Cortex of kidney (tissue), 1 donor: ENCODE measurements at places on chromosomes 11 and 22.

GRCh38 chr11:77467233-77467632 lies 6.7 kb downstream of the PAK1 start:
- no peak for DNase-seq

- DNase-seq = no peak
These were observed 20.0 kb downstream of the TREH start for GRCh38 chr11:118659314-118659952.

DNA sequence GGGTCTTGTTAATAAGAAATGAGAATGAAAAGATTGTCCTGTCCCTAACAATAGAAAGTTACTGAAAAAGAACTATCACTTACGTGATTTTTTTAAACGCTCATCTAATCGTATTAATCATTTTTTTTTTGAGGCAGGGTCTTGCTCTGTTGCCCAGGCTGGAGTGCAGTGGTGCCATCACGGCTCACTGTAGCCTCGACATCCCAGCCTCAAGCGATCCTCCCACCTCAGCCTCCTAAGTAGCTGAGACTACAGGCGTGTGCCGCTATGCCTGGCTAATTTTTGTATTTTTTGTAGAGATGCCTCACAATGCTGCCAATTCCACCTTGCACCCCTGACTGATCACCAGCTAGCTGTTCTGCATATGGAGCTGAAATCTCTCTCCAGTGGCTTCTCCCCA lies 15.7 kb downstream of the PDGFB start:
- no peak for DNase-seq

- no peak for DNase-seq
These were observed 13.9 kb downstream of the RTN4RL2 start for GRCh38 chr11:57474017-57474802.

- DNase-seq = no peak
These were observed 35.6 kb downstream of the ETS1 start for GRCh38 chr11:128551611-128552335.

- DNase-seq = no peak
These were observed 122.5 kb upstream of the ZC3H12C start for GRCh38 chr11:109970516-109971183.

GRCh38 chr11:69936771-69937170 lies 117.6 kb upstream of the FGF3 start:
- no peak for DNase-seq

DNA sequence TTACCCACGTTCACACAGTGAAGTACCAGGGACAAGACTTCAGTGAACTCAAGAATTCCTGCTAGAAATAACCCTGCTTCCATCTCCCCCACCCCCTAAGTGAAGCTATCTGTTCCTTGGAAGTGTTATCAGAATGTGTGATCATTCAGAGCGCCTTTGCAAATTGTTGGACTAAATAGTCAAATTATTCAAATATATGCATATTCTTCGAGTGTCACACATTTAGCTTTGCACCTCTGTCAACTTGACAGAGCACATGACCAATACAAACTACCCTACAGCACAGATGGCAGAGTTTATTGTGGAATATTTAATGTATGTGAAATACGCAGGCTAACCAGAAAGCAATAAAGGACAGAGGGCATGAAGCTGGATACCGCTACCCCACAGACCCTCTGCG lies 2.6 kb upstream of the BDNF start:
- DNase-seq = no peak

DNA sequence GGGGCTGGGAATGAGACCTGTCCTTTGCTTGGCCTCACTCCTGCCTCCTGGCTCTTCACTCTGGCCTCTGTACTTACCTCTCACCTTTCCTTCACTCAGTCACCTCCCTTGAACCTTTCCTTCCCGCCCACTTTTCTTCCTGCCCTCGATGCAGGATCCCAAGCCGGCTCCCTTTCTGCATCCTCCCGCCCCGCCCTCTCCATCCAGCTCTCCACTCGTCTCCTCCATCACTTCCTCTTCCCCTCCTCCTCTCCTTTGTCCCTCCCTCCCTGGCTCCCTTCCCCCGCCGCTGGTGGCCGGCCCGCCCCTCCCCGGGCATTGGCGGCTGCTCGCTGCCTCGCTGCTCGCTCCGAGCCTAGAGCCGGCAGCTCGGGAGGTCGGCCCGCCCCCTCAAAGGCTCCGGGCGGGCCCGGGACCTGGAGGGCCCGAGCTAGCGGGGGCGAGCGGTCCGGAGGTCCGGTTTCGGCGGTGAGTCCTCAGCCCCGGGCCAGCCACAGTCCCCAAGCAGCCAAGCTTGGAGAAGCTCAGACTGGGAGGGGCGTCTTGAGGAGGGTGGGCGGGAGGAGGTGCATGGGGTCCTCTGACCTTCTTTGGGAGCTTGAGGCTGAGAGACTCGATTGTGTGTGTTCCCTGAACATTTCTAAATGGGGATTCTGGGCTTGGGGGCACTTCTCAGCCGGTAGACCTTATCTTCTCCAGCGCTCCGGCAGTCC lies 13.8 kb downstream of the PHLDB1 start:
- DNase-seq = no peak

DNA sequence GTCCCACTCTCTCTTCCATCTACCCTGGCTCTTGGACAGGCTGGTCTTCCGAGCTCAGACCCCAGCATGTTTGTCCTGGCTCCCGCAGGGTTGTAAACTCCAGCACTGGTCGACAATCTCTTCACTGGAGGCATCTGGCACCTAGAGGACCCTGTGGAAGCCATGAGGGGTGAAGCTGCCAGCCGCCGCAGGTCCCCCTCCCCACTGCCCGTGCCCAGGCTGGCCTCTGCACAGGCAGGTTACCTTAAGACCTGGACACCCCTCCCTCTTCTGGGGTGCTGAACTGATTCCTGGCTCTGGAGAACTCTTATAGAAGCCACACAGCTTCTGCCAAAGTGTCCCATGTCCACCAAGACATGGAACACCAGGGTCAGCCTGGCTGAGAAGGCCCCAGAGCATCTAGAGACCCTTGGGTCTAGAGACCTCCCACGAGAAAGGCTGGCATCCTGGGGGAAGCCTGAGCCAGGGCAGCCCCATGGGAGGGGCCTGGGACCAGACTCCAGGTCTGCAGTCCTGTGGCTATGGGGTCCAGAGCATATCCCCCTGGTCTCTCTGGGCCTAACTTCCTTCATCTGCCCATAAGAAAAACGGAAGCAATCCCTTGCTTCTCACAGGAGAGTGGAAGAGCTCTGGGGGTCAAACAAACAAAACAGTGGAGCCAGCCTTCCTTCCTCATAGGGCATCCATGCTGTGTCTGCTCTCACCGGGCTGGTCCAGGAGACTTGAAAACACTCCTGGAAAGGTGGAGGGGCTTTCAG lies 30.6 kb downstream of the LMO1 start:
- no peak for DNase-seq

GRCh38 chr11:38543986-38544385 lies 1946.0 kb upstream of the RAG2 start:
- DNase-seq = no peak

DNA sequence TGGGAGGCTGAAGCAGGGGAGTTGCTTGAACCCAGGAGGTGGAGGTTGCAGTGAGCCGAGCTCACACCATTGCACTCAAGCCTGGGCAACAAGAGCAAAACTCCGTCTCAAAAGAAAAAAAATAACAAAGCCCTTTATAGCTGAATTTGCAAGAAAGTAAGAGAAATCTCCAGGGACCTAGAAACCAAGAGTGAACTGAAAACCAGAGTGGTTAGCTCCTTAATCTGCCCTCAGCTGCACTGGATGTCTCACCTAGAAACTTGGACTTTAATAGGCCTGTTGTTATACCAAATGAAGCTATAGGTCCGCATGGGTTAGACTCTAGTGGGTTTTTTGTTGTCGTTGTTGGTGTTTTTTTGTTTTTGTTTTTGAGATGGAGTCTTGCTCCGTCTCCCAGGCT lies 4.1 kb downstream of the NEU3 start:
- DNase-seq = no peak

DNA sequence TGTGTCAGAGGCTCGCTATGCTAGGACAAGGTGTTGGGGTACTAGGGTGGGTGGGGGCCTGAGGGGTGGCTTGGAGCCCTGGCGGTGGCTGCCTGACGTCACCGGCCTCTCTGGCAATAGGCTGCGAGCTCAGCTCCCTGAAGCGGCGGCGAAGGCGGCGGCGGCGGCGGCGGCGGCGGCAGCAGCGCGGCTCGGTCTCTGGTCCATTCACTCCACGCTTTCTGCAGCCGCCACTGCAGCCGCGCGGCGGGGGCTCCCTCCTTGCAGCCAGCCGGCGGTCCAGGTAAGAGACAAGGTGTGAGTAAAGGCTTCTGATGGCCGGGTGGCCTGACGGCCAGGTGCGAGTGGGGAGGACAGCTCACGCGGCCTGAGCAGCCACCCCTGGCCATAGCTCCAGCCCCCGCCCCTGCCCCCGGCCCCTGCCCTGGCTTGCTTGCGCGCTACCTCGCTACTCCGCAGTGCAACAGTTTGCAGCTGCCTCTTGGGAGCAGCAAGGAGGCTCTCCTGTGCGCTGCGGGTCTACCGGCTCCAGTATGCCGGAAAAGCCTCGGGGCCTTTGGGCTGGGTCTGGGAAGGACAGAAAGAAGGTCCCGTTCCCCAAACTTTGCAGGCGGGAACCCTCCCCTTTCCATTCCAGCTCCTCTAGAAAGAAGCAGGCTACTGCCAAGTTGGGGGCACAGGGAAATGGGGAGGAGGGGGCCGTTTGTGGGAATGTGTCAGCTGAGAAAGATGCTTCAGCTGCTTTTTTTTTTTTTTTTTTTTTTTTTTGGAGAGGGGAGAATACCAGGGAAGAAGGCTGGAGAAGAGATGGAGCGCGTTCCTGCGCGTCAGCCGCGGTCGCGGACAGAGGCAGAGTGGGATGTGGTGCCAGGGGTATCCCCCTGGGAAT lies at the start of gene C11orf87:
C11orf87 (plus strand) TSS at position 210 of the 889 bp plus-strand sequence. CDS start 1,444 bp downstream, outside the sequence.
- no peak for DNase-seq

- DNase-seq = no peak
These were observed 590.2 kb upstream of the B3GAT1 start for GRCh38 chr11:135002236-135002635.

DNA sequence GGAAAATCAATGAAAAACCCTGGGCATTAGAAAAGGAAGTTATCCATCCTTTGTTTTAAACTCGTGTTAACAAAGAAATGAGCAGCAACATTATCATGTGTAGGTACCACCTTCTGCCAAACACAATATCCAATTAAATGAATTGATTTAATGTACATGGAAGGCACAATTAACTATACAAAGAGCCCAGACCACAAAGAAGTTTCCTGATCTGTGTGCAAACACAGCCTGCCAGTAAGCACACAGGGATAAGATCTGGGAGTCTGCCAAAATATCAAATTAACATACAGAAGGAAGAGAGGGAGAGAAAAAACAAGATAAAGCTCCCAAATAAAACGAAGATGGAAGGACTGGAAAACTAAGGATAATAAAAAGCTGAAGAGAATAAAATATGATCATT lies 54.1 kb upstream of the SLC25A1 start:
- DNase-seq = no peak

- no peak for DNase-seq
These were observed 44.2 kb upstream of the SMTN start for GRCh38 chr22:31036671-31037550.

GRCh38 chr22:17824457-17824856 lies 50.2 kb upstream of the BID start:
- DNase-seq = no peak

GRCh38 chr11:114609429-114609828 lies 13.8 kb upstream of the NXPE4 start:
- DNase-seq = no peak

DNA sequence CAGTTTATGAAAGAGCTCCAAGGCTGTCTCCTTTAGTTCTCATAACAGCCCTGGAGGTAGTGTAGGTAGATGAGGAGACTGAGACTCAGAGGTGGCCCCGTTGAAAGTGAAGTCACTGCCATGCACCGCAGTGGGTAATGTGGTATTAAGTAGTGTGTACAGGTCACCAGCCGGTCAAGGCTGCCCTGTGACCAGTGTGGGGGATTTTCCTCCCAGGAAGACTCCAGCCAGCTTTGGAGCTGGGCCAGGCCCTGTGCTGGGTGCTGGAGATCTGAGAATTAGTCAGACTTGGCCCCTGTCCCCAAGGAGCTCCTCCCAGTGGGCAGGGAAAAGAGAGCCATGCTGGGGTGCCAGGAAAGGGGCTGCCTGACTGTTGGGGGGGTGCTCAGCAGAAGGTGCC lies 5.3 kb downstream of the OMP start:
- DNase-seq = no peak

GRCh38 chr11:132036746-132037466 lies 666.5 kb downstream of the NTM start:
- no peak for DNase-seq

DNA sequence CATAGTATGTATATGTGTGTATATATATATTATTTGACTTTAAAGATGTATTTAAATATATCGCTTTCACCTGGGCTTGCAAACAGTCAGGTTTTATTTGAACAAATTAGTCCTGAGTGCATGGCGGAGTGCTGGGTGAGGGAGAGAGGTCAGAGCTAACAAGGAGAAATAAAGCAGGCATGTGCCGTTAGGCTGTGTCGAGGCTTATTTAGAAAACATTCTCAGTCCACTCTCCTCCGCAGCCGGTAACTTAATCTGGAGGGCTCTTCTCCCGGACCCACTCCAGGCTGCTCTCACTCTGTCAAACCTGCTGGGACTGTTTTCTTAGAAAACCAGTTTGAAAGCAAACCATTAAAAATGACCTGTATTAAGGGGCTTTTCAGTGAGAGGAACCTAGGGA lies 455.9 kb downstream of the MN1 start:
- no peak for DNase-seq

DNA sequence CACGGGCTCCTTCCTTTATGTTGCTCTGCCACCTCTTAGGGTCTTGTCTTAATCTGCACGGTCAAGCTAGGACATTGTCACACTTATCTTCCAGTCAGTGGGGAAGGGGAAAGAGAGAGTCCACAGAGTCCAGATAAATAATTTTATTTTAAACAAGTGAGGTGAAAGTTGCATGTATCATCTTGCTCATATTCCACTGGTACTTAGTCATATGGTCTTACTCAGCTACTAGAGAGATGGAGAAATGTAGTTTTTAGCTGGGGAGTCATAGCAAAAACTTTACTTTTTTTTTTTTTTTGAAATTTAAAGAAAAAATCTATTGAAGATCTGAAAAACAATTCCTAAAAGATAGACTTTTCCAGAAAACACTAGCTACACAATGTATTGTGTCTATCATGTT lies 29.0 kb downstream of the PDE3B start:
- DNase-seq = no peak

DNA sequence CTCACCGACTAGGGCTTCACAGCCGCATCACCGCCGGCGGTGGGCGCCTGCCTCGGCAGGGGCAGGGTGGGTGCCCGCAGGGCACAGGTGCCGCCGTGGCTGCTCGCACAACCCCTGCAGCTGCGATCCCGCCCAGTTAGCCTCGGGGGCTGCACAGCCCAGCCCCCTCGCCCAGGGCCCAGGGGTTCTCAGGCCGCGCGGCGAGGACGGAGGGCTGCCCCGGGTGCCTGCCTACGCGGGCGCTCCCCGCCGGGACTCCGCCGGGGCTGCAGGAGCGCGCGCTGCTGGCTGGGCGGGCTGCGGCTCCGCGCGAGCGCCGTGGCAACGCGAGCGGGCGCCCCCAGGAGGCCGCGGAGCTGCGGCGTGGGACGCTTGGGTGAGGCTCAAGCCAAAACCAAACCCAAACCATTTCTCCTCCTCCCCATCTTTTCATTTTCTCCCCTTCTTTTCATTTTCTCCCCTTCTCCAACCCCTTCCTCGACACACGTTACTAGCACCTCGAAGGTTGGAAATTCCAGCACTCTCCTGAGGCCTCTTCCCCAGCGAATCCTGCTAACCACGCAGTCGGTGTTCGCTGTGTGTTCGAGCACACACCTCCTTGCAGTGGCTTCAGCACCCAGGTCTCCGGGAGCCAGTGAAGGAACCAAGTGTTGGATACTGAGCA lies at the start of gene MICAL3:
MICAL3 (minus strand) TSS at position 286 of the 664 bp plus-strand sequence. CDS start 117,749 bp downstream, outside the sequence.
- DNase-seq = no peak

- DNase-seq = no peak
These were observed 44.6 kb downstream of the APOL1 start for GRCh38 chr22:36297568-36297967.

- DNase-seq = no peak
These were observed 25.0 kb upstream of the SLC5A1 start for GRCh38 chr22:32018056-32018455.
